Cerebellar nuclear complex (tissue), 1 donor: ENCODE measurements at places on chromosomes 4 and X.

DNA sequence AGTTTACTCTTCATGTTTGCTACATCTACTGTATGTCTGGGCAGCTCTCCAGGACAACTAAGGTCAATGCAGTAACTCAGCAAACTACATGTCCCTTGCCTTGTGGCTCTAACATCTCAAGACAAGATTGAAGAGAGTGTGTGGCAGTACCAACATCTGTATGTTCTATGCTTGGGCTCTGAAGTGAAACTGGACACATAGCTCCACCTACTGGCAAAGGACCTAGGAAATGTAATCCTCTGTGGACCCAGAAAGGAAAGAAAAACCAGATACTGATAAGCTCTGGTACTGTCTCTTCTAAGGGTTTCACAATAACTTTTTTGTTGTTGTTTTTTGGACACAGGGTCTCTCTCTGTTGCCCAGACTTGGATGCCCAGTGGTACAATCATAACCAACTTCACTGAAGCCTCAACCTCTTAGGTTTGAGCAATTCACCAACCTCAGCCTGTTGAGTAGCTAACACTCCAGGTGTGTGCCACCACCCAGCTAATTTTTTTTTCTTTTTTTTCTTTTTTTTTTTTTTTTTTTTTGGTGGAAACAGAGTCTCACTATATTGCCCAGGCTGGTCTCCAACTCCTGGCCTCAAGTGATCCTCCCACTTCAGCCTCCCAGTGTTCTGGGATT lies 64.1 kb downstream of the QDPR start:
- DNase-seq: no peak

- no peak for DNase-seq
Observed at GRCh38 chr4:83247415-83248357, 36.9 kb downstream of the COQ2 start.

DNA sequence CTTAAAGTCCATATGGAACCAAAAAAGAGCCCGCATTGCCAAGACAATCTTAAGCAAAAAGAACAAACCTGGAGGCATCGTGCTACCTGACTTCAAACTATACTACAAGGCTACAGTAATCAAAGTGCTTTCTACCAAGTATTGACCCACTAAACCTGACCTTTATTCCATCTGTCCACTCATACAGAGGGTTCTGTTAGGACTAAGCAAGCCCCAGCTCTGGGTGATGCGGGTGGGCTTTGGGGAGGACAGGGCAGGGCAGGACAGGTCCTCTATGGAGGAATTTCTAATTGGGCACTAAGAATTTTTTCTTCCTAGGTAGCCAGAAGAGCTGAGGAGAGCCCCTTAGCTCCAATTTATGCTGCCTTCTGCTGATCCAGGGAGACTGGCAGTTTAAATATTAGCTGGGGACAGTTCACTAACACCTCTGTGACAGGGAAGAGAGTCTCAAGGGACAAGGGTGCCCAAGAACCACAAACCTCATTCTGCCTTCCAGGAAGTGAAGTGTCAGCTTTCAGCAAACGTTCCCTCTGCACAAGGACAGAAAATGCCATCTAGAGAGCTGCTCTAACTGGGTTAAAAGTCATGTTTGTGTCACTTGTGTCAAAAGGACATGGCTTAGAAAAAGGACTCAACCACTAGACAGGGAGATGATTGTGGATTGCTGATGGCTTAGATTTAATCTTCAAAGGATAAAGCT lies 143.2 kb downstream of the KIT start:
- DNase-seq: no peak

GRCh38 chrX:39534949-39535348 lies 562.8 kb downstream of the BCOR start:
- no peak for DNase-seq

DNA sequence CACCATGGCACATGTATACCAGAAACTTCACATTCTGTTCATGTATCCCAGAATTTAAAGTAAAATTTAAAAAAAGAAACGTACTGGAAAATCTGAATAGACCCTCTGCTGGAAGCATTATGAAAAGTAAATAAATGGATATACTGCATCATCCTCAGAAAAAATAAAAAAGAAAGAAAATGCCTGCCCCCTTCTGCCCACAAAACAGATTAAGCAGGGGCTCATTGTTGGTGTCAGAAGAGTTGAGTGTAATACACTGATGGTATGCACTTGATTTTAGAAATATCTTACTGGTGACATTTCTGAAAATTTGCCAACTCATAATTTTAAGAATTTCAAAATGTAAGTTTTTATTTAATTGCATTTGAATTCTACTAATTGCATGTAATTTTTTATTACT lies 77.8 kb downstream of the LRP2BP start:
- no peak for DNase-seq

GRCh38 chrX:77450996-77451395 lies 3.8 kb downstream of the FGF16 start:
- DNase-seq: no peak

DNA sequence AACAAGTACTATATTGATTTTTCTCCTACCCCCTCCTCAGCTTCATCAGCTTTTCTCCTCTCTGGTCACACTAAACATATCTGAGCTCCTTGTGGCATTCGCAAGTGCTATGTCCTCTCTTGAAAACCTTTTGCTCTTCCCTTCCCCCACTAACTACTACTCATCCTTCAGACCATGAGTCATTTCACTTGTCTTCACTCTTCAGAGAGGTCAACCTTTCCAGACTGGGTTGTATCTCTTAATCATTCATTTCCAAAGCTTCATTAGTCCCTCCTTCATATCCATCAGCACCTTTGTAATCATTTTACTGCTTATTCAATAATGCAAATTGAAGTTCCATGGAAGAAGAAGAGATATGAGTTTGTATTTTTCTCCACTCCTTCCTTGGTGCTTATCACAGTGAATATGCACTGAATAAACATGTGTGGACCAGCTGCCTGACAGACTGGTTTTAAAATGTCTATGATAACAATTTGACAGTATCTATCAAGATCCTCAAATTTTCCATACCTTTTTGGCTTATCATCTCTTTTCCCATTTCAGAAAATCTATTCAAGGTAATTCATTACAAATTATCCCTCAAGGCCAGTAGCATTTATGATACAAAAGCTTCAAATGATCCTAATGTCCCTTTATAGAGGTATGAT lies 28.4 kb downstream of the DDX60L start:
- DNase-seq: no peak

GRCh38 chr4:182973511-182973911 lies 56.3 kb upstream of the DCTD start:
- no peak for DNase-seq

- DNase-seq: no peak
Observed at GRCh38 chr4:151129796-151130195, 30.4 kb downstream of the RPS3A start.

DNA sequence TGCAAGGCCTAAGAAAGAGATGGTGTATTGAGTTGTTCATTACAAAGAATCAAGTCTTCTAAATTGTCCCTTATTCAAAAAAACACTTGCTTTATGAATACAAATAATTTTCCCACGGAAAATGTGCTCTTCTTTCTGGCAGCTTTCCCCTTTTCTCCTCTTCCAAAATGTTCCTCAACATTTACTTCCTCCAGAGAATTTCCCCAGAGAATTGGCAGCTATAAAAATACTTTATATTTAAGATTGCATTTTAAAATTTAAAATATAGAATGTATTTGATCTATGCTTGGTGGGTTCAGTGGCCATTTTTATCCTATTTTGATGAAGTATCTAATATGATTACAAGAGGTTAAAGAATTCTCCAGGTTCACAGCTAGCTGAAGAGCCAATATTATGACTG lies 521.0 kb downstream of the IQCM start:
- no peak for DNase-seq

- no peak for DNase-seq
Observed at GRCh38 chr4:109990261-109991257, 77.9 kb downstream of the EGF start.

DNA sequence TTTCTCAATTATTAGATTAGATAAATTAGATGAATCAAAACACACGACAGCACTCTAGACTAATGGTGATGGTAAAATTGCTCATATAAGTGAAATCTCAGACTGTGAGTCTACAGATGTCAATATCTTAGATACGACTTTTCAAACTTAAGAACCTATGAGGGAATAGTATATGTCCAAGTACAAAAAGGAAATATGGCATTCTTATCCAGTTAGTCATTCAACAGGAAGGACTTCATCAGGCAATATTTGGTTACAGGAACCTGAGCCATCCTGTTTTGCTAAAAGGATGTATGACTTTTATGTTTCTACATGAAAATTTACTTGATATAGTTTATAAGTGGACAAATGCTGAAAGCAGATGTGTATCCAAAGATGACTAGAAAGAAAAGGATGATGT lies 107.0 kb downstream of the CT47B1 start:
- no peak for DNase-seq

DNA sequence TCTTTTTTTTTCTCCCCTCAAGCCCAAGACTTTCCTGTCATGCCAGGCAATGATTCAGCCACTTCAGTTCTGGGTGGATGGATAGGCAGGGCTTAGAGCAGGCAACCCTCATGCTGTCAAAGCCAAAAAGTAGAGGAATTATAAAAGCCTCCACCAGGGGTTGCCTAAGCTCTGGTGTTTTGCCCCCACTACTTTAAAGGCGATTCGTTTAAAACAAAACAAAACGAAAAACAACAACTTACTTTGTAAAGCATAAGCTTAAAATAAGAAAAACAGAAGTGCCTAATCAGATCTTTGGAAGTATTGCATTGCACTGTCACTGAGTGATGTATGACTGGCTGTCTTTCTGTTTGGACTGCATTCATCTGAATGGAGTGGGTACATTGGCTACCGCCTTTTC lies 5.3 kb upstream of the IDS start:
- no peak for DNase-seq

DNA sequence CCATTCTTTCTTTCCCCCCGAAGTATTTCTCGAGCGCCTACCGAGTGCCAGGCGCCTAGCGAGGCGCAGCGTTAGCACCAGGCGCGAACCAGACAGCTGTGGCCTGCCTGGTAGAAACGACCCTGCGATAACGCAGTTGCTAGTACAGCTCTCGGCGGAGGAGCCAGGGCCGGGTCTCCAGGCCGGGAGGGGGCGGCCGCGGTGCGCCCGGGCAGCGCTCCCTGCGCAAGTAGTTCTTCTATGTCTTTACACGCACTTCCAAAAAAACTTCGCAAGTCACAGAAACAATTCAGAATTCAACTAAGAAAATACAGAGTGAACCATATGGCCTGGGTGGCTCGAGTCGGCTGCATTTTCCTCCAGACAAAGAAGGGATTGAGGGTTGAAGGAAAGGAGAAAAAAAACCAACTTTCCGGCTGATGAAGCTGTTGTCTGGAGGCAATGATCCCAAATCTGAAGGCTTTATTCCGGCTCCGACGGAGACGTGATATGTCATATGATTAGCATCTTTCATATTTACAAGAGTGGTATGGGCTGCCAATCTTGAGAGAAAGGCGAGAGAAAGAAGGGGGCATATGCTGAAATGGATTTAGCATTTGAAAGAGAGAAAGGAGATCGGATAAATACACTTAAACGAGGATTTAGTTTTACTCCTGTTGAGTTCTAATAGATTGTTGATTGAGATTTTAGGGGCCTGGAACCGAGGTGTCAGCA lies 7.2 kb upstream of the NEUROG2 start:
- DNase-seq: no peak

GRCh38 chr4:7705062-7705461 lies 234.6 kb downstream of the AFAP1 start:
- DNase-seq: no peak

- DNase-seq: no peak
Observed at GRCh38 chrX:71111921-71112431, 599 bp upstream of the IL2RG start.

GRCh38 chr4:2712261-2712842 lies 43.8 kb downstream of the TNIP2 start:
- DNase-seq: no peak

DNA sequence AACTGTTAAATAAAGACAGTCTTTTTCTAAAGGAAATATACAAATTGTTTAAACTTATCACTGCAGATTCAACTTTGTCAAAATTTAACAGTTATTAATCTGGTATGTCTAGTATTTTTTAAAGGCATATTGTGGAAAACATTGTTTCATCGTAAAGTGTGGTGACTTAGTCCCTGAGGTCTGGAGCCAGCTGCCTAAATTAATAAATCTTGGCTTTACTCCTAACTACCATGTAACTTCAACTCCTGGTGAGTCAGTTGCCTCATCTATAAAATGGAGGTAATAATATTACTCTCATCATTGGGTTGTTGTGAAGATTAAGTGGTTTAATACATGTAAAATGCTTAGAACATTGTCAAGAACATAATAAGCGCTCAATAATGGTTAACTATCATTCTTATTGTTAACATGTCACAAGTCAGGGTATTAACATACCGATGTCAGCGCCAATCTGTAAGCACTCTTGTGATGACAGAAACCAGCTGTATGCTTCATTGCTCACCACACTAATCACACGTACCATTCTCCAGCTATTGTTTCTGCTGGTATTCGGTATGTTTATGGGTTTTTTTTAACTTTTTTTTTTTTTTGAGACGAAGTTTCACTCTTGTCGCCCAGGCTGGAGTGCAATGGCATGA lies 14.1 kb upstream of the SMIM43 start:
- no peak for DNase-seq

DNA sequence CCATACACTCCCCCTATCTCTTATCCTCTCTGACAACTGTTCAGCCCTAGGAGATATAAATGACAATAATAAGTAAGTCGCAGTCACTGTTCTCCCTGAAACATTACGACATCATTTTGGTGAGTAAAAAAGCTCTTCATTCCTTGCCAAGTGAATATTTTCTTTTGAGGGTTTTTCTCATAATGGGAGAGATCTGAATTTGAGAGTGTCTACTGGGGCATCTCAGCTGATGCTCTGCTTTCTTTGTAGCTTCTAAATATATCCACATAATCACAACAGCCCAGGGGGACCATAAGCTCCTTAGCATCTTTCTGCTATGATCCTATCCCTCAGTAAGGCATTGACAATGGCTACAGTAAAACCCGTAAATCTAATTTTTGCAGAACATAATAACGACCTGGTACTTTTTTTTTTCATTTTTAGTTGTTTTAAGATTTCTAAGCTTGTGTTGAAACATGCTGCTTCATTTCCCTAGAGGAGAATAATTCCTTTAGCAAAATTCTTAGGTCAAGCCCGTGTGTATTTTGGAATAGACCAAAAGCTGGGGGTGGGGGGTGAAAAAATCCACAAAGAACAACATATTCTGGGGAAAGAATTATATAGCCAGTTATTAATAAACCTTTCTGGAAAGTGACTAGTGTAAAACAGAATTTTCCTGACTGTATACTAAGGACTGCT lies 78.1 kb upstream of the GPM6B start:
- no peak for DNase-seq

DNA sequence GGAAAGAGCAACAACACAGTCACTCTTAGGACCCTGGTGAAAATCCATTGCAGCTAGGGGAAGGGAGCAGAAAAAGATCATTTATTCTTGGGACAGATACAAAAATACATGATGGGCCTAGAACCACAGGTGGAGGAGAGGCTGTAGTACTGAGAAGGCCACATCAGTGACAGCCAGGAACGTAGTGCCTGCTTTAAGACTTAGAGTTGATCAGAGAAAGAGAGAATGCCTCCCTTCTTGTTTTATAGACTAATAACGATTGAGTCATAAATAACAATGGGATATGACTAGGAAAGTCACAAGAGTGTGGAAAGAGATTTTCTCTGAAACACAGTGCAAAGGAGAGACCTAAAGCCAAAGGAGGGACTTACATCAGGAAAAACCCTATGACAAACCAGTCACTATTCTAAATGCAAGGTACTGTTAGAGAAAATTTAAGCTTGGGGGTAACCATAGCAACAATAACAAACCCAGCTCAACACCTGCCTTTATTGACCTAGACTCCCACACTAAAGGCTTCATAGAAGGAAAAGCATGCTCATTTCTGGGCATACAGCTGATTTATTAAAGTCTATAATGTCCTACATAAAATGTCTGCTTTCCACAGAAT lies 1015.0 kb upstream of the GRID2 start:
- DNase-seq: no peak
